NAMALWA (cell line): ENCODE measurements at places on chromosomes 3 and 15.

- DNase-seq: no peak
These were observed 8.2 kb downstream of the PRKCD start for GRCh38 chr3:53169045-53169831.

DNA sequence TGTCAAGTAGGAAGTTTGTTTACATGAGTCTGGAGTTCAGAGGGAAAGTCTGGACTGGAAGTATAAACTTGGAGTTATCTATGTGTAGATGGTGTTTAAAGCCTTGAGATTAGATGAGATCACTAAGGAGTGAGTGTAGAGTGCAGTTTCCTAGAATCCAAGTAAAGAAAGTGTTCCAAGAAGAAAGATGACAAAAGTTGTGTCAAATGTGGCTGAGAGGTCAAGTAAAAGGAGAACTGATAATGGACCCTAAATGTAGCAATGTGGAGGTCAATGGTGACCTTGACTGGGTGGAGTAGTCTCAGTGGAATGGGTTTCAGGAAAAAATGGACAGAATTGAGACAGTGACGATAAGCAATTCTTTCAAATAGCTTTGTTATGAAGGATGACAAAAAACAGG lies 39.9 kb upstream of the ULK4 start:
- no peak for DNase-seq

GRCh38 chr3:13060341-13060910 lies 12.8 kb downstream of the IQSEC1 start:
- no peak for DNase-seq

GRCh38 chr3:129793942-129794310 lies 99.6 kb downstream of the TMCC1 start:
- peak; percentile 14 for DNase-seq

DNA sequence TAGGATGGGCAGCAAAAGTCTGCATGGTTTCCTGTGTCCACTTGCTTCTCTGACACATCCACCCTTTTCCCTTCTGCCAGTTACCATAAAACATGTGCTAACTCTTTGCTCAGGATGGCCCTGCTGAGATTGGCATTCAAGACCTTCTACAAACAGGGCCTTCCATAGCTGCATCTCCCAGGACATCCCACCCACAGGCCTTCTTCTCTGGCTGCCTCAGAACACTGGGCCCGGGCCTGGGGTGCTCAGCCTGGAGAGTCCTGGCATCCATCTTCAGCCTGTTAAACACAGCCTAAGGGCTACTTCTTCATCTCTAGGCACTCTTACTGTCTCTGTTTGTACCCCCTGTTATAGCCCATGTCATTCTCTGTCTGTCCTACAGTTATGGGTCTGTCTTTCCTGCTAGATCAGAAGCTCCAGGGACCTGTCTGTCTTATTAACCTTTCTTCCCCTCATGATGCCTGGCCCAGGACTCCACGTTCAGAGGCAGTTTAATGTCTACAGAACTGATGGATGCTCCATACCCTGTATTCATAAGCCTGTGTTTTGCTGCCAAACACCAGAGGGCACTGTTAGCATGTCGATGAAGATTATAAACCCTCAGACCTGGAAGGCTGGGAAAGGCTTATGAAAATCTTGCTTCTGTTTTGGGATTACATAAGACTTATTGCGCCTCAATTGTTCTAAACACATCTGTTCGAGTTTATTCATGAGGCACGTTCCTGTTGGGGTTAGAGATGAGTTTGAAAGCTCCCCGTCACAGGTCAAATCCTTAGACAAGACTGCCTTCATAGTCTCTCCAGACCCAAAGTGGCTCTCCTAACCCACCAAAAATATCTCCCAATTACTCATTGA lies 16.5 kb downstream of the SEMA3G start:
- peak; percentile 53 for DNase-seq

GRCh38 chr3:62332835-62333244 lies 40.5 kb downstream of the FEZF2 start:
- peak; percentile 25 for DNase-seq

- DNase-seq: no peak
These were observed 29.3 kb upstream of the TPM1 start for GRCh38 chr15:63013052-63013808.

DNA sequence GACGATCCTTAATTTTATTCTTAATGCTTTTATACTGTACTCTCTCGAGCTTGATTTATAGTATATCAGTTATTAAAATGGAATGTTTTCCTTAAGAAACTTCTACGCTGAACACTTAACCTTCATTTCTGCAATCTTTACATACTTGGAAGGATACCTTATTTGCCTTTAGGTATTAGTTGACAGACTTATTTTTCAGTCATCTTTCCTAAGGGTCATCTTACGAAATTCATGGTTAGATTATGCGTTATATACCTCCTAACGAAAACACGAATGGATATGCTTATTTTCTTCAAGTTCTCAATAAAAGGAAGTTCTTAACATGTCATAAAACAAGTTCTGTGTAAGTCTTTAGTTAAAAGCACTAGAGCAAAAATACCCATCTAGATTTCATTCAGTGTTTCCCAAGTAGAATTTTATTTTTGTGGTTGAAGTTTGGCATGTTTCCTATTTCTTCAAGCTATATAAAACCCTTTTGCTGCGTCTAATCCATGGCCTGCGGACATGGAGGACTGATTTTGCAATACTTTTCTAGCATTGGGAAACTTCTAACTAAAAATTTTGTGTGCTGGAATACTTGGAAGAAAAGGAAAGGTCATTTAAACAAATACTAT lies 231.3 kb downstream of the TP63 start:
- no peak for DNase-seq

DNA sequence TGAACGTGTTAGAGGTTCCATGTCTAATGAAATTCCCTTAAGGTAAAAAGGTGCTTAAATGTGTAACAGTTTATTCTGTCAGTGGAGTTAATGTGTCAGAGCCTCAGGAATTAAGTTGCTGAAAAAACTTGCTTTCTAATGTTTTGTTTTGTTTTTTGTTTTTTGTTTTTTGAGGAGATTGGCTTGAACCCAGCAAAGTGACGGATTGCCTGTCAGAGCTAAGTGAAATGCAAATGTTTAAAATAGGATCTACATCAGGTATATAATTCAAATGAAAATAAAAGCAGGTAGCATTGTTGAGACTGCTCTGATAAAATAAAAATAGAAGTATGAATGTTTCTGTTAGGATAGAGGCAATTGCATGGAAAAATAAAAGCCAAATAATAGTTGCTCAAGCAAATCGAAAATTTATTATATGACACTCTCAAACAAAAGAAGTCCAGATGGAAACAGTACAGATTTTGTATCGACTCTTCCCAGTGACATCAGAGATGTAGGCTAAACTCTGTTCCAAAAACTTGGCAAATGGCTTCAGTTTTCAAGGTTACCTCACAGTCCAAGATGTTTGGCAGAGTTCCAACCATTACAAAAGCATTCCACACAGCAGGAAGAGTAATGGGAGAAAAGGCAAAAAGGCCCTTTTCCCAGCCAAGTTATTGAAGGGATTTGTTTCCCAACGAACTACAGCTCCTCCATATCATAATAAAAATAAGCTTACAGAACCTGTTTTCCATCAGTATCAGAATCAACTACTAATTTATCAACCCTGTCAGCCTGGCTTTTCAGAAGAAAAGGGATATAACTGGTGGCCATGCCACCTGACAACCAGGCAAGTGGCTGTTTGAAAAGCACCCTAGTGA lies 291.0 kb downstream of the TBL1XR1 start:
- no peak for DNase-seq

DNA sequence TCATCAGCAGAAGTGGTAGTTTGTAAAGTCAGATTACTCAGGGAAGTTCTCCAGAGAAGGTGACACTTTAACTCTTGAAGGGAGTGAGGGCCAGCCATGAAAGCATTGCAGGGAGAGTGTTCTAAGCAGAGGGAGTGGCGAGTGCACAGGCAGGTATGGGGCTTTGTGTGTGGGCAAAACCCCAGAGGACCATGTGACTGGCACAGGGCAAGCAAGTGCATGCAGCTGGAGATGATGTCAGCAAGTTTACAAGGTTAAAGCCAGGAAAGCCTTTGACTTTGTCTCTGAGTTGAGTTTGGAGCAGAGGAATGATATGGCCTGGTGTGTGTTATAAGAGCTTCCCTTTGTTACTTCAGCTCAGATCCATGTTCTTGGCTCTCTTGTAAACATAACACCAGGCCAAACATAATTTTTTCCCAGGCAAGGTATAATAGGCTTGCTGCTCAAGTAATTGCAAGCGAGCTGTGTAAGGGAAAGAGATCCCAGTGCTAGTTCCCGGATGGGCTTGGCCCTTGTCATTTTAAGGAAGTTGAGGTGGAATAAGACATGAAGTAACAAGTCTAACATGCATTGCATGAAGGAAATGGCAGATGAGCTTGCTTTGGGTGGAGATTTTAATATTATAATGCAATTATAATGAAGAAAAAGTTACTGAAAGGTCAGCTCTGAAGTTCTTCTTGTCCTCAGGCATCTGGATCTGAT lies 341.1 kb upstream of the LRRC3B start:
- DNase-seq: no peak

DNA sequence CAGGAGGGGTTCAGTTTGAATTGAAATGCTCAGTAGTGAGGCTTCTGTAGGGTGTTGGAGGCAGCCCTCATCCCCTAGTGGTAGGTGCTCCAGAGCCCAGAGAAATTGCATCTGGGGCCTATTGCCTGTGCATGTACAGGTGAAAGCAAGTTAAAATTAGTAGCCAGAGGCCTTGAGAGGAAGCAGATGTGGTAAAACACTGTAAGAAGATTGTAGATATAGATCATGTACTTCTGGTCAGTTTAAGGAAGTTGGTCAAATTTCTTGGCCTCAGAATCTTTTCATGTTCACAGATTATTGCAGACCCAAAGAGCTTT lies 34.6 kb downstream of the IGSF10 start:
- DNase-seq: peak; percentile 55

GRCh38 chr3:75341324-75342067 lies 322.6 kb upstream of the FRG2C start:
- DNase-seq: no peak

GRCh38 chr3:79184251-79184650 lies 583.5 kb downstream of the ROBO1 start:
- DNase-seq: no peak

- no peak for DNase-seq
These were observed 220.2 kb downstream of the RORA start for GRCh38 chr15:61008915-61009314.

- DNase-seq: no peak
These were observed 9.0 kb upstream of the SLCO2A1 start for GRCh38 chr3:134038716-134039115.

GRCh38 chr3:150268426-150269391 lies 139.4 kb upstream of the TSC22D2 start:
- no peak for DNase-seq

GRCh38 chr15:29266052-29266582 lies 3.5 kb downstream of the NSMCE3 start:
- DNase-seq: no peak

DNA sequence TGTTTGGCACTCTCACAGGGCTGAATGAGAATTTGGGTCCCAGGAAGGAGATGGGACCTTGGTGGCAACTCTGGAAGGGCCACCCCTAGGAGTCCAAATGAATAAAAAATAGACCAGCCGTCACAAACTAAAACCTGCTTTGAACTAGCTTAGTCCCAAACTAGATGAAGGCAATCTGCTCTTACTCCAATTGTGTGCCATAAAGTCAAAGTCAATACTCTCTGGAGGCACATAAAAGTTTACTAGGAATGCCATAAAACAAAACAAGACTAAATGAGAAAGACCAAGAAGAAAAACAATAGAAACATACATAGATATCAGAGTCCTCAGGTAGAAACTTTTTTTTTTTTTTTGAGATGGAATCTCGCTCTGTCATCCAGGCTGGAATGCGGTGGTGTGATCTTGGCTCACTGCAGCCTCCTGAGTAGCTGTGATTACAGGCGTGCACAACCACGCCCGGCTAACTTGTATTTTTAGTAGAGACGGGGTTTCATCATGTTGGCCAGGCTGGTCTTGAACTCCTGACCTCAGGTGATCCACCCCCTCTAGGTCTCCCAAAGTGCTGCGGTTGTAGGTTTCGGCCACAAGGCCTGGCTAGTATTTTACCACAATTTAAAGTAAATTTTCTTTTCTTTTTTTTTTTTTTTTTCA lies 8.1 kb downstream of the GOLGA6L2 start:
- DNase-seq: no peak

DNA sequence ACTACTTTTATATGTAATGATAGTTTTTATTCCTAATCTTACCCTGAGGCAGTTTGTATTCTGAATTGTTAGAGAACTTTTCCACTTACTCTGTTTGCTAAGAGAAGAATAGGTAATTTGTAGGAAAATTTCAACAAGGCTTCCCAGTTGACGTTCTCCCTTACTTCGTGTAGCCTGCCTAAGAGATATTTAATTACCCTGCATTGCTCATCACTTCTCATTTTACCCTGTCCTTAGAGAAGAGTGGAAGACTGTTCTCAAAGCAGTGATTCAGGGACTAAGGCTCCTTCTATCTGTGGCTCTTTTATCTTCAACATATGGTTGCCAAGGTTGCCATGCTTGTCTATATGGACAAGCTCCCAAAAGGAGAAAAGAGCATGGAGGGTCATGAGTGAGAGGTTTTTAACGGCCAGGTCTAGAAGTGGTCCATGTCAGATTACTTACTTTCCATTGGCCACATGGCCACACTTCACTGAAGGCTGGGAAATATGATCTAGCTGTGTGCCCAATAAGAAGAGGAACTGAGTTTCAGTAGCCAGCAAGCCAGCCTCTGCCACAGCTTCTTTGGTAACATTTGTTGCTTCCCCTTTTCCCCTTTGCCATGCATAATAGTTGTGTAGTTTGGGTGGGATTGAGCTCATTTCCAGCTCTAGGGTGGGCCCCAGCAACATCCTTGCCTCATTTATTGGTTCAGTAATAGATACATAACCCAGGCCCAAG lies 22.1 kb downstream of the PDE8A start:
- DNase-seq: peak; percentile 49

- DNase-seq: no peak
These were observed 274.6 kb downstream of the NTRK3 start for GRCh38 chr15:87981969-87982368.

DNA sequence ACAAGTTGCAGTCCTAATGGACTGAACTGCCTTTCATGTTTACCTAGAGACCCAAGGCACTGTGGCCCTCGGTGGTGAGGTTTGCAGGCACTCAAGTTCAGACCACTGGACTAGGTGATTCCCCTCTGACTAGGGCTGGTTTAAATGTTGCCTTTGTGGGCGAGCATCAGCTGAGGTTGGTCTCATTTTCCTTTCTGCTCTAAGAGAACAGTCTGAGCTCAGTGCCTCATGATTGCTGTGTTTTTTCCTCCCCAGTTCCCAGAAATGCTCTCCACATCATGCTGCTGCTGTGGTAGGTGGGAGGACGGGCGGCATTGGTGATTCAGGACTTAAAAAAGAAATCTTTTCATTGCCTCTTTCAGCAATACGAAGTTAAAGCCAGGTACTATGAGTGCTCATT lies 237.2 kb downstream of the MBNL1 start:
- no peak for DNase-seq

GRCh38 chr3:112084980-112085705 lies 1.0 kb upstream of the C3orf52 start:
- no peak for DNase-seq

- DNase-seq: no peak
These were observed 267.3 kb downstream of the UACA start for GRCh38 chr15:70495991-70496599.
